ENCODE measurements at places on chromosomes 13 and 19.

- no peak for DNase-seq
Measured at GRCh38 chr13:83919775-83920174, 37.5 kb upstream of the SLITRK1 start.

GRCh38 chr19:39310558-39311311, 9.9 kb downstream of the LRFN1 start:
- no peak for DNase-seq

- no peak for DNase-seq
Measured at GRCh38 chr19:3576696-3577443, 4.1 kb downstream of the HMG20B start.

- no peak for DNase-seq
Measured at GRCh38 chr19:43078311-43078710, 4.2 kb downstream of the PSG2 start.

DNA sequence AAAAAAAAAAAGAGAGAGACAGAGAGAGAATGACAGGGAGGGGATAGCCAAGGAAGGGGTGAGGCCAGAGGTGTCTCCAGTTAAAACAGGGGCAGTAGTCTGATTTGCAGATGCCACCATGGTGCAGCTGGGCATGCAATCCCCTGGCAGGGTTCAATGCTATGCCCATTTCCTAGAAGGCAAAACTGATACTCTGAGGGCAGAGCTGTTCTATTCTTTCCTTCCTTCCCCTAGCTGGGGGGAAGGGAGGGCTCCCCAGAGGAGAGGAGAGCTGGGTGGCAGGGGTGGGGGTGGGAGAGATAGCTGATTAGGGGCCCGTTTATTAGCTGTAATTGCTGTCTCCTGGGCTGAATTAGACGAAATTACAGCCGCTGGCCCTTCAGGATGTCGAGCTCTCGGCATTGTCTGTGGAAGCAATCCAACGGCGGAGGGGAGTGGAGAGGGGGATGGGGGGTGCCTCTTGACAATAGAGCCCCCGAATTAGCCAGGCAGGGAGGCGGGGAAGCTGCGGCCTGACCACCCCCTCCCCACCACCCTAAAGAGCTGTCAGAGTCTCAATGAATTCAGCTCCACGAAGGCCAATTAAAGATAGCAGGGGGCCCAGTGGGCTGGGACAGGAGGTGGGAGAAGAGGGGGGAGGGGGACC, 14.4 kb upstream of the DPP9 start:
- no peak for DNase-seq

GRCh38 chr19:42281827-42282762, 13.0 kb downstream of the CIC start:
- no peak for DNase-seq

- no peak for DNase-seq
Measured at GRCh38 chr19:35363001-35363590, 4.8 kb downstream of the FFAR3 start.

DNA sequence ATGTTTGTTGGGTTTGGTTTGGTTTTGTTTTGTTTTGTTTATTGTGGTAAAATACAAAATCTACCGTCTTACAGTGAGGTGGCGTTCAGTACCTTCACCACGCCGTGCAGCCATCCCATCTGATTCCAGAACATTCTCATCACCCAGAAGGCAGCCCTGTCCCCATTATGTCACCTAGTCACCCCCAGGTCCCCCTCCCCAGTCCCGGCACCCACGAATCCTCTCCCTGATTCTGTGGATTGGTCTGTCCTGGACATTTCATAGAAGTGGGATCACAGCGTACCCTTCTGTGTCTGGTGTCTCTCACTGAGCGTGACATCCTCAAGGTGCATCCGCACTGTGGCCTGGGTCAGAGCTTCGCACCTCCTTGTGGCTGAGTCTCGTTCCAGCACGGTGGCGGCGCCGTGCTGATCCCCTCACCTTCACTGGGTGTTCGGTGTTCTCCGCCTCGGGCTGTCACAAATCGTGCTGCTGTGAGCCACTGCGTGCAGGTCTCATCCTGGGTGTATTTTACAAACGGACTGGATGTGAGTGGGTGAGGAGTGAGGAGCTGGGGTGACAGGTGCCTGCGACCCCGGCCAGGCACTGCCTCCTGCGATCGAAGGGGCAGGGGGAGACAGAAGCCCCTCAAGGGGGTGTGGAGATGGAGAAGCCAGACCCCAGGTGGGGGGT, 580 bp upstream of the TEKTIP1 start:
- no peak for DNase-seq

DNA sequence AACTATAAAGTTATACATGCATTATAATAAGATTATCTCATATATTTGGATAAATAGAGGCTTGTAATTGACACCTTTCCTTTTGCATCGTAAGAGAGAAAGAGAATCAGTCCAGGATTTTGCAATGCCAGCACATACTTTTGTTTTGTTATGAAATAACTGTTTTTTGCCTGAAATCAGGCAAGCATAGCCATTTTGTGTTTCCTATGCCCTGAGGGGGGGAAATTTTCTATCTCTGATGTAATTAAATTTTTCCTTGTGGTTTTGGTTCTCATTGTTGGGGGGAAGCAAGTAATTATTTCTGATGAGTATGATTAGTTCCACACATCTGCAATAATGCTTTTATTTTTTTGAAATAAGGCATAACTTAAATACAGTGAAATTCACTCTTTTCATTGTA, 229.4 kb downstream of the NDFIP2 start:
- DNase-seq = no peak

GRCh38 chr19:49135686-49136085, 16.3 kb downstream of the PPFIA3 start:
- DNase-seq = no peak

GRCh38 chr13:75181906-75182305, 300.1 kb downstream of the TBC1D4 start:
- DNase-seq = no peak

DNA sequence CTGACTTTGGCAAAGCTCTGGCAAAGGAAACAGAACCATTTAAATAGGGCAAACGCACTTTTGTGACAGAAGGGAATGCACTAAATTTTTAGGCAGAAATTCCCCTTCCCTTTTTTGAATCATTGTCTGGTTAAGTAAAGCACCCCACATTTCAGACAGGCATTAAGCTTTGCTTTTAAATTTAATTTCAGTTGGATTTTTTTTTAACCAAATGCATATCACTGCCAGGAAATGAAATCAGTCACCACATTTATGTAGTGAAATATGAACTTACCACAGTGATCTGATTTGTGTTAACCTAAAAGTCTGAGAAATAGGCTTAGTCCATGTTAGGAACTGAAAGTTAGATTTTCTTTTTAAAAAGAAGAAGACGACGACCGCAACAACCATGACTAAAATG, 10.8 kb downstream of the GPR183 start:
- DNase-seq = no peak

DNA sequence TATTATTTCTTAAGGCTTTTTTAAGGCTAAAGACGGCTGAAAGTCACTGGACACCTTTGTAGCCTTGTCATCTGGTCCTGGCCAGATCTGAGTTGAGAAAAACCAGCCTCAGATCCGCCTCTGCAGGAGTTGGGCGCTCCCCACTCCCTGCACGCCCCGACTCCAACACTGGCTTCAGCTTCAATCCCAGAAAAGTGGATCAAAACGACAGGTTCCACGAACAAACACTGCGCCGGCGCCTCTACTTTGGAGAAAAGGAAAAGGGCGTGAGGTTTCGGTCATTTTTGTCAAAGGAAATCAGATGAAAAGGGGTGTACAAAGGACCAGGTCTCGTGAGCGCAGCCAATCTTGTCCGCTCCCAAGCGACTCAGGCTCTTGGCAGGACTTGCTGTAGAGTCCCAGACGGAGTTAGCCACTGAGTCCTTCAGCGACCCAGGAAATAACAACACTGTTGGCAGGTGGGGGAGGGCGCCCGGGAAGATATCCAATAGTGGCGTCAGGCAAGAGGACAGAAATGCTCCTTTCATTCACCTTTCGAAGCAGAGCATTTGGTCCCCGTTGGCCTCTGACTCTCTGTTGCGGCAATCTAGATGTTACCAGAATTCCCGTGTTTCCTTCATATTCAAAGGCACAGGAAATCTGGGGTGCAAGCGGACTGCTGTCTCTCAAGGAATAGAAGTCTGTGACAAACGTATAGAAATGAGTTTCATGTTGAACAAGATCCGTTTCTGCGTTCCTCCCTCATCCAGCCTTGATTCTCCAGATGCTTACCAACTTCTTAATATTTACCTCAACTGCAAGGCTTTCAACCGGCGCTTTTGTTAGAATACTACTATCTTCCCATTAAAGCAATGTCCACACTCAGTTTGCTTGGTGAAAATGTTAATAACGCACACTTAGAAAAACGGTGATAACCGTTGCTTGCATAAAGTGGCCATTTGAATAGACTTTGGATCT, 1.8 kb upstream of the CCNA1 start:
- DNase-seq = no peak

GRCh38 chr13:108226184-108226583, 8.0 kb downstream of the ABHD13 start:
- DNase-seq = no peak

All from naive B cell (primary cell).